IMR-90 (cell line): ENCODE measurements at places on chromosomes 2 and 18. TPM values are rescaled to one million over a fixed set of nuclear protein-coding genes. Genes with fewer than 3 reads are reported as not detected.

The AMER3 gene
- not detected in 2 replicates for total RNA-seq

- DNase-seq = peak; percentile 90
Measured at GRCh38 chr2:237025090-237025865, 60.4 kb upstream of the COPS8 start.

The CHST9 gene
- total RNA-seq = not detected in 2 replicates

DNA sequence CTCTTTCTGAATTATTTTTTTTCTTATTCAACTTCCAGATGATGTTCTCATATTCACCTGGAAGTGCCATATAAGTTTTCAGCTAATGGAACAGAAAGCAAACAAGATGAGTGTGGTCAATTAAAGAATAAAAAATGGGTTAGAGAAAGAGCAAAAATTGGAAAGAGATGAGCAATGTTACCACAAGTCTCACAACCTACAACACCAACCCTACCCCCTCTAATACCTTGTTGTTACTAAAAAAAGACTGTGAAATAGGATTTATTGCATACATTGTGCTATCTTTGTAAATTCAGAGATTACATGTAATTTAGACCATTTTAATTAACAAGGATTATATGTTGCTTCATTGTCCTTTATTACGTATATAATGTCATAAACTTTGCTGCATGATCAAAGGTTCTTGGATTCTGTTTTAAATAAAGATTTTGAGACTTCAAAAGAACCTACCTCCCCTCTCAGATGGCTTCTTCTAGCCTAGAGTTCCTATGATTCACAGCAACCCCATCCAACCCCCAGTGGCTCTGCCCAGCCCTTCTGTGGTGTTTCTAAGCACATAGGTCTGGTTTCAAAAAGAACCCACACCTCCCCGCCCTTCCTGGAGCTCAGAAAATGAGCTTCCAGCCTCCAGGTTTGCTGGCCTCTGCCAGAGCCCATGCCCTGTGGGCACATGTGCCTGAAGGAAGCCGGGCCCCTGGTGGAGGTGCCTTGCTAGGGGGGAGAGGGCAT, 24.7 kb downstream of the LGALSL start:
- DNase-seq = no peak

The SPP2 gene
- total RNA-seq = not detected in 2 replicates

The SCN9A gene
- total RNA-seq = 135 and 179 TPM in 2 replicates

The ALLC gene
- not detected in 2 replicates for total RNA-seq

DNA sequence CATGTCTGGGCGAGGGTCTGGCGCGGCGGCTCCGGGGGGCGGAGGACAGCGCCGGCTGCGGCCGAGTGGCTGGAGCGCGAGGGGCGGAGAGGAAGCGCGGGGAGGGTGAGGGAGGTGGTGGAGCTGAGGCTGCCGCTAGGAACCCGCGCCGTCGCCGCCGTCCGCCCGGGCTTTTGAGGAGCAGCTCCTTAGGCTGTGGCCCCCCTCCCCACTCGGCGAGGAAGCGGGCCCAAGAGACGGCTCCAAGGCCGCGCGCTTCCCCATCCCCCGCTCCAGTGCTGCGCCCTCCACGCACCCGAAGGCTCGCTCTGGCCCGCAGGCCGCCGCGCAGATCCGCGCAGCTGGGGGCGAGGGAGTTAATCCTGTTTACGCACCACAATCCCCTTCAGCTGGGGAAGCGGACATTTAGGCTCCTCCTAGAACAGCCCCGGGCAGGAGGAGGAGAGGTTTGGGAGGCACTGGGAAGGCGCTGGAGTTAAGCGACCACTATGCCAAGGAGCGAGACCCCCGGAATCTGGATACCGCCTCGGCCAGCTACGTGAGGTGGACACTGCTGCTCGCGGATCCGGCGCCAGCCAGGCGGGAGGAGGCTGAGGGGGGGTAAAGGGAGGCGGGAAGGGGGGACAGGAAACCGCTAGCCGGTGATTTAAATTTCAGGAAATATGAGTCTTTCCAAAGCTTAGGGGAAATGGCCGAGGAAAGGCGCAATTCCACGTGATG, at the start of gene CNRIP1:
TSS of gene CNRIP1 (minus strand) at position 552 of the 720 bp plus-strand sequence. CDS start at position 3, 549 bp downstream.
- peak; percentile 83 for DNase-seq

DNA sequence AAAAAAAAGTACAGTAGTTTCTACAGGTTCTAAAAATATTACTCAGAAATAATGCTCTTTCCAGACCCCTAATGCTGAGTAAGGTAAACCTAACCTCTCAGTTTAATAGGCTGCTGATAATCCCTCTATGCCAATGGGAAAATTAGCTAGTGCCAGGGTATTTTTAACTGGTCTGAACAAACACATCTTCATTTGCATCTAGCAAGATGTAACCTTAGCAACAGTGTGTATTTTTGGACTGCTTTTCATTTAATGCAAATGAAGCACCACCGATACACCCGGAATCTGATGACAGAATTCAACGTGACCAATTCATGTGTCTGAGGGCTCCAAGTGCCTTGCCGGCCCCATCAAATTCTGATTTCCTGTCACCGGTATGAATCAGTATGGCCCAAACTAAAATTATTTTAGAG, 47.4 kb upstream of the CYRIA start:
- DNase-seq = no peak

- no peak for DNase-seq
Measured at GRCh38 chr18:43034683-43035500, 80.6 kb downstream of the RIT2 start.

- no peak for DNase-seq
Measured at GRCh38 chr2:239098288-239098970, 250.5 kb downstream of the TWIST2 start.

- peak; percentile 58 for DNase-seq
Measured at GRCh38 chr2:196337208-196337953, 166.0 kb upstream of the STK17B start.
